ENCODE measurements at places on chromosomes 12 and 14.
A peak's percentile ranks its signal among the peaks of the same experiment; 100 is the strongest.

DNA sequence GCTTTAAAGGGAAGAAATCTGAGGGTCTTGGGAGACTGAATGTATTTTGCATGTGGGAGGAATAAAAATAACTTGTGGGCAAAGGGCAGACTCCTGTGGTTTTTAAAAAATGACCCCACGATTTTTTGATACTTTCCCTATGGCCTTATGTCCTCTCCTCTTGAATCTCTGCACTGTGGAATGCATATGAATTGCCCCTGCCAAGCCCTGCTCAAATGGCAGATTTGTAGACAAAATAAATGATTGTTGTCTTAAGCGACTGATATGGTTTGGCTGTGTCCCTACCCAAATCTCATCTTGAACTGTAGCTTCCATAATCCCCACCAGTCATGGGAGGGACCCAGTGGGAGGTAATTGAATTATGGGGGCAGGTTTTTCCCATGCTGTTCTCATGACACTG lies 223.8 kb downstream of the DACT1 start:
- DNase-seq = no peak

GRCh38 chr12:104494137-104494792 lies 37.5 kb downstream of the CHST11 start:
- peak; percentile 45 for DNase-seq

DNA sequence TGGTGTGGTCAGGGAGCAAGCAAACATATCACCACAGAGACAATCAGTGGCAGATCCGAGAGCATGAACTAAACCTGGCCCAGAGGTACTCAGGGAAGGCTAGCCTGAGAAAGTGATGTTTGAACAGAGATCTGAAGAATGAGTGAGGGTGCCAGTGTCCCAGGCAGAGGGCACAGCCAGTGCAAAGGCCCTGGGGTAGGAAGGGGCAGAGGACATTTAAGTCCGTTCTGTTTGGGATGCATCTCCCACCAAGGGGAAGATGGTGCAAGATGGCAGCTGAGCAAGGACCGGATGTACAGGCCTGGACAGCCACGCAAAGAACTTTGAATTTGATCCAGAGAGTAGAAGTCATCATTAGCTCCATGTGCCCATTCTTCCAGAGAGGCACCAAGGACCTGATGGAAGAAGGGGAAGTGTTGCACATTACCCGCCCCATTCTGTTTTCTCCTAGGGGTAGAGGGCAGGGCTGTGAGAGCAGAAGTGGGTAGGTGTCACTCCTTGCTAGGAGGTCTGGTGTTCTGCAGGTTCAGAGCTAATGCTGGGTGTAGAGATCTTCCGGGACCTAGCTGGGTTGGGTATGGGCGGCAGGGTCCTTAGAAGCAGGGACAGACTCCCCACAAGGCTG lies 3.9 kb downstream of the DTX1 start:
- DNase-seq = no peak

DNA sequence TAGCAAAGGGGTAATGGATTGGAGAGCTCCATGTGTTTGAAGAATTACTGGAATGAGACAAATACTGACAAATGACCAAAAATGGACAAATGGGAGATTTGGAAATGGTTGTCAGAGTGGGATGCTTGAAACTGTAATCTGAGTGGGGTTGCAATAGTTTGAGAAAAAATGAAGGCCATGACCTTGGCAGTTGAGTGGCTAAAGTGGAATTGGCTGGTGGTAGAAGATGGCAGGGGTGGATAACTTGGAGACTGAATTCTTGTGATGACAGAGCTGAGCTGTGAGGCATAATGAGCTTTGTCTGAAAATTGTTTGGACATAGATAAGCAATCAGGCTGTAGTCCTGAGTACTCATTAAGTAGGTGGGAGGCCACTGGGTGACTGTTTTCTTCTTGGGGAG lies 222.5 kb upstream of the PRICKLE1 start:
- no peak for DNase-seq

DNA sequence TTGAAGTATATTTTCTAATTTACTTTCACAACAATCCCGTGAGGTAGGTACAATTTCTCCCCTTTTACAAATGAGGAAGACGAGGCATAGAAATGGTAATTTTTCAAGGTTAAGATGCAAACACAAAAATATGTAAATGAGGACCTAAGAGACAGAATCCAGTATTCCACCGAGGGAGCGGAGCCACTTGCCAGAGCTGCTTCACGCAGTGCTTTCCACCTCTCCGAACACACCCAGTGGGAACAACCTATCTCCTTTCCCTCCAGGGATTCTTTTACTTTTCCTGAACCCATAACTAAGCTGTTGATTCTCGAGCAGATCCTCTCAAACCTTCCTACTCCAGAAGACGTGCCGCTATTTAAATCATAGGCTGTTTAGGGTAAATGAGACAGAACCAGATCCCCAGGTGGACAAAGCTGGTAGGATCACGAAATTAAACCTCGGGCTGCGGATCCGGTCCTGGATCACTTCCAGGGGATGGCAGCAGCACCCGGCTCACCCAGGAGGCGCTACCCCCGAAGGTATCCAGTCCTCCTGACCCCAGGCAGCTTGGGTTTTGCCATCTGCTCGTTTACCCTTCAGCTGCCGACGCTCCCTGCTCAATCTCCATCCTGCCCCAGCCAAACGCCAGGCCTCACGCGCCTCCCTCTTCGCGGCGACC lies 1.5 kb downstream of the DDHD1 start:
- peak; percentile 84 for DNase-seq

GRCh38 chr12:108592033-108592909 lies 5.6 kb downstream of the TMEM119 start:
- DNase-seq = no peak

DNA sequence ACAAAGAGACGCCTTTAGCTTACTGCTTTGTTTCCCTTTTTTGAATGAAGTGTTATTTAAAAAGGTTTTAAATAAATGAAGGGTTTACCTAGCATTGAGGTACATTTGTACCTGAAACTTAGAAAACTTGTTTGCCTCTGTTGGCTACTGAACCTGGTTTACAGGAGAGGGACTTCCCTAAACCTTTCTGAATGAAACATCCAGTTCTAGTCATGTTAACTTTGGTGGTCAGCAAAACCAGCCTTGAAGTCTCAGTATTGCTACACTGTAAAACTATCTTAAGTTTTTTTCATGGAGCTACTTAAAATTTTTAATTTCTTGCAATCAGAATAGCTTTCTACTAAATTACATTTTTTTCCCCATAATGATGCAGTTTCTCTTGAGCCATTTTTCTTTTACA lies 38.2 kb downstream of the RASSF8 start:
- no peak for DNase-seq

- DNase-seq = no peak
Measured at GRCh38 chr14:33504246-33505099, 446.4 kb downstream of the EGLN3 start.

- DNase-seq = no peak
Measured at GRCh38 chr14:101598159-101598558, 36.9 kb downstream of the DIO3 start.

DNA sequence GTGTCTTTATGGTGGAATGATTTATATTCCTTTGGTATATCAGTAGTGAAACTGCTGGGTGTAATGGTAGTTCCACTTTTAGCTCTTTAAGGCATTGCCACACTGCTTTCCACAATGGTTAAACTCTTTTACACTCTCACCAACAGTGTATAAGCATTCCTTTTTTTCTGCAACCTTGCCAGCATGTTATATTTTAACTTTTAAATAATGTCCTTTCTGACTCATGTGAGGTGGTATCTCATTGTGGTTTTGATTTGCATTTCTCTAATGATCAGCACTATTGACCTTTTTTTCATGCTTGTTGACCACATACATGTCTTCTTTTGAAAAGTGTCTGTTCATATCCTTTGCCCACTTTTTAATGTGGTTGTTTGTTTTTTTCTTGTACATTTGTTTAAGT lies 142.5 kb downstream of the MSRB3 start:
- no peak for DNase-seq

DNA sequence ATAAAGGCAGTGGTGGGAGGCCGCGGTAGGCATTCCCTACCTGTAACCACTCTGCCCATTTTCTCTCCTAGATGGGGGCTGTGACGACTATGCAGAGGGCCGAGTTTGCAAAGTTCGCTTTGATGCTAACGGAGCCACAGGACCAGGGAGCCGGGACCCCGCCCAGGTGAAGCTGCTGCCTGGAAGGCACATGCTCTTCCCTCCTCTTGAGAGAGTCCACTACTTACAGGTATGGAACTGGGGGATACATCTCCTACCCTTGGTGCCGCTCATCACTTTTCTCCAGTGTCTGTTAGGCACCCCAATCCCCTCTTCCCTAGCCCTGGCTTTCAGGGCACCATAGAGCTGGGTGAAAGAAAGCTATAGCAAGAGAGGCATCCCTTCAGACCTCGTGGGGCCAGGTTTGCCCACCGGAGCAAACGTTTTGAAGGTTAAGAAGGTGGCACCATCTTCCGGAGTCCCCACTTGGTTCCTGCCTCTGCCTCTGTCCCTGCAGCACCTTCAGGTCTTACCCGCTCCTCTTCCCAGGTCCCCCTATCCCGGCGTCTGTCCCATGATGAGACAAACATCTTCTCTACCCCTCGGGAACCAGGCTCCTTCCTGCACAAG lies 2.0 kb upstream of the P3H3 start:
- DNase-seq = no peak

GRCh38 chr14:51901475-51902024 lies 41.1 kb downstream of the GNG2 start:
- no peak for DNase-seq

- no peak for DNase-seq
Measured at GRCh38 chr14:102779574-102780315, 2.5 kb downstream of the TRAF3 start.

GRCh38 chr14:96055753-96056508 lies 16.8 kb downstream of the C14orf132 start:
- no peak for DNase-seq

DNA sequence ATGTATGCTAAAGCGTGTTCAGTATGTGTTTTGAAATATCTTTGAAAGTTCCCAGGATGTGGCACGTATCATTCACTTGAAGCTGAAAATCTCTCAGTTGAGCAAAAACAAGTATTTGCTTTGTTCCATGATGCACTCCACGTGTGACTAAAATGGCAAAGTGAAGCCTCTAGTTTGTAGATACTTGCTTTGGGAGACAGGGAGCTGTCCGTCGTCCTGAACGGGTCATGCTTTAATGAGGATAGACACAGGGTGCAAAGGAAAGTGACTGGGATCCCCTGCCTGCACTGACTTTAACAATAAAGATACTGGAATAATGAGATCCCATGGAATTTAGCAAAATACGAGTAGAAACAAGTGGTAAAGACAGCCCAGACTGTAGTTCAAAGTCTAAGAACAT lies 991.4 kb downstream of the NRXN3 start:
- DNase-seq = no peak

GRCh38 chr14:22522466-22522957 lies 66.5 kb downstream of the DAD1 start:
- DNase-seq = no peak

GRCh38 chr14:92241966-92242595 lies 80.9 kb upstream of the SLC24A4 start:
- no peak for DNase-seq

GRCh38 chr12:20264608-20265114 lies 103.7 kb upstream of the PDE3A start:
- no peak for DNase-seq

DNA sequence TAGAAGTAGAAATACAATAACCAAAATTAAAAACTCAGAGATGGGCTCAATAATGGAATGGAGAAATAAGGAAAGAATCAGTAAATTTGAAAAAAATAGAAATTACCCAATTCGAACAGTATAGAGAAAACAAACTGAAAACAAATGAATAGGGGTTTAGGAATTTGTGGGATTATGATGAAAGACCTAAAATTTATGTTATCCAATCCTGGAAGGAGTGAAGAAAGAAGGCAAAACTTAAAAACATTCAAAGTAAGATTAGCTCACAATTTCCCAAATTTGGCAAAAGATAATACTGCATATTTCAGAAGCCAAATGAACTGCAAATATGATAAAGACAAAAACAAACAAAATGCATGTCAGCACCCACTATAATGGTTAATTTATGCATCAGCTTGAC lies 177.1 kb downstream of the CCDC91 start:
- no peak for DNase-seq

- no peak for DNase-seq
Measured at GRCh38 chr12:57740656-57741412, 2.3 kb upstream of the AGAP2 start.

DNA sequence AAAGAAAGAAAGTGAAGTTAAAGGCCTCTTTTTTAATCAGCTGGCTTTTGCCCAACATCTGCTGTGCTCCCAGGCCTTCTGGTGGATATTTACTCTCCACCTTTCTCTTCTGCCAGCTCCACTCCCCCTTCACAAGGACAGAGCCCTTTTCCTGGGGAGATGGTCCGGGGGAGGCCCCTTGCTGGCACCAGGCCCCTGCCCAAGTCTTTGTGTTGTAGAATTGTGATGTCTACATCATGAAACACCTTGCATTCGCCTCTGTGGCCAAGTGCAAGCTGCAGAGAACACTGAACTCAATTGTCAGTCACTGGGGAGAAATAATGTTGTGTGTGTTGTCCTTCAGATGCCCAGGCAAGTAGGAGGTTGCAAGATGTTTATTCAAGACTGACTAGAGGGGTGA lies 150.3 kb downstream of the DPF3 start:
- peak; percentile 46 for DNase-seq
